ENCODE measurements at places on chromosomes 16 and 17. TPM values are rescaled to one million over a fixed set of nuclear protein-coding genes. Genes with fewer than 3 reads are reported as not detected.

DNA sequence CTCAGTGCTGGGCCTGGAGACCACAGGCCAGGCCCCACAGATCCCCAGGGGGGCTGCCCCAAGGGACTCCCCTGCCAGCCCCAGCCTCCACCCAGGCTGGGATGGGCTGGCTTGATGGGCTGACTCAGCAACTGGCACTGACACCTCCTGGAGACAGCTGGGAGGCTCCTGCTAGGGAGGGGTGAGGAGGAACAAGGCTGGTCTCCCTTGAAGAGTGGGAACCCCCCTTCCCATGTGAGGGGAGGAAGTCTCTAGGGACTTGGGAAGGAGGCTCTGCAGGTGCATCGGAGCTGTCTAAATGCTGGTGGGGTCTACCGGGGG is 10.4 kb downstream of the NHERF1 start:
- peak; percentile 49 for DNase-seq

DNA sequence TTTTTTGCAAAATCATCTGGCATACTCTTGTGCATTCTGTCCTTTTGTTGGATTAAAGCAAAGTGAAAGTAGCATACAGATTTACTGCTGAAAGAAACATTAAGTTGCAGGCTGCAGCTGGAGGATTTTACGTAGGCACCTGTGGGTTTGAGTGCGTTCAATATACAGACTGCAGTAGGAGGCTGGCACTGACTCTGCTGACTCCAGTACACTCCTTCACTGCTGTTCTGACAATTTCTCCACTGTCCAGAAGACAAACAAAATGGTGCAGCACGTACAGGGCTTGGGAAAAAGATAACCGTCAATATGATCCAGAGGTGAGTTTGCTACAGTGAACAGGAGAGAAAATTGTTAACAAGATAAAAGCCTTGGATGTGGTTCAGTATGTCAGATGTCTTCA is 73.3 kb downstream of the TANC2 start:
- DNase-seq: peak; percentile 34

DNA sequence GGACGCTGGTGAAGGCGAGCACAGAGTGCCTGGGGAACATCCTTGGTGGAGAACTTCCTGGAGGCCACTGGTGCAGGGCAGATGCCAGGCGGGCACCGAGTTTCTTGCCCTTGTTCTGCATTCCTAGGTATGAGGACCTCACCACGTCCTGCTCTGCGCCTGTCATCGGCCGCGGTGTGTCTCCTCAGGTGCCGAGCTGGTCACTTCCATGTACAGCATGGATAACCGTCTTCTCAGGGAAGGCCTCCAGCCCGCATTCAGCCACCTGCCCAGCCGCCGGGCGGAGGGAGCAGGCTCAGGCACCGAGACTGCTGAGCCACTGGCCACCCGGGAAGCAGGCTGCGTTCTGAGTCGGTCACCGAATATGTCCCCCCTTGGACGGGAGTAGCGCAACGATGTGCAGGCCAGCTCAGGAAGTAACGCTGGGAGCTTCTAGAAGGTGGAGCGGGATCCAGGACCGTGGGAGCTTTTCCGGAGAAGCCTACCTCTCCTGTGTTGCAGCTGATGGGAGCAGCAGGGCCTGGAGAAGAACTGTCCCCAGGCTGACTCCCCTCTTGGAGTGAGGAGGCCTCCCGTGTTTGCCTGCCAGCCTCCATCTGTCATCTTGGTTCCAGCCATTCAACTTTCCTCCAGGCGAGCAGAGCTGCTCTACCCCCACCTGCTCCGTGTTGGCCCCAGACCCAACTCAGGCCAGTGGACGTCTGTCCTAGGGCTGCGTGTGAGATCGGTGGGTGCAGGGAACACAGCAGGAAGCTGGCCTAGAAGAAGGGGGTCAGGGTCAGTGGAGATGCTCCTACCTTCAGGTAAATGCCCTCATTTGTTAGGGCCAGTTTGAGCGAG is 2.1 kb upstream of the BAIAP2 start:
- no peak for DNase-seq

ASPA gene
- 9.7 TPM for total RNA-seq
